ENCODE measurements at places on chromosomes 3 and 15.

DNA sequence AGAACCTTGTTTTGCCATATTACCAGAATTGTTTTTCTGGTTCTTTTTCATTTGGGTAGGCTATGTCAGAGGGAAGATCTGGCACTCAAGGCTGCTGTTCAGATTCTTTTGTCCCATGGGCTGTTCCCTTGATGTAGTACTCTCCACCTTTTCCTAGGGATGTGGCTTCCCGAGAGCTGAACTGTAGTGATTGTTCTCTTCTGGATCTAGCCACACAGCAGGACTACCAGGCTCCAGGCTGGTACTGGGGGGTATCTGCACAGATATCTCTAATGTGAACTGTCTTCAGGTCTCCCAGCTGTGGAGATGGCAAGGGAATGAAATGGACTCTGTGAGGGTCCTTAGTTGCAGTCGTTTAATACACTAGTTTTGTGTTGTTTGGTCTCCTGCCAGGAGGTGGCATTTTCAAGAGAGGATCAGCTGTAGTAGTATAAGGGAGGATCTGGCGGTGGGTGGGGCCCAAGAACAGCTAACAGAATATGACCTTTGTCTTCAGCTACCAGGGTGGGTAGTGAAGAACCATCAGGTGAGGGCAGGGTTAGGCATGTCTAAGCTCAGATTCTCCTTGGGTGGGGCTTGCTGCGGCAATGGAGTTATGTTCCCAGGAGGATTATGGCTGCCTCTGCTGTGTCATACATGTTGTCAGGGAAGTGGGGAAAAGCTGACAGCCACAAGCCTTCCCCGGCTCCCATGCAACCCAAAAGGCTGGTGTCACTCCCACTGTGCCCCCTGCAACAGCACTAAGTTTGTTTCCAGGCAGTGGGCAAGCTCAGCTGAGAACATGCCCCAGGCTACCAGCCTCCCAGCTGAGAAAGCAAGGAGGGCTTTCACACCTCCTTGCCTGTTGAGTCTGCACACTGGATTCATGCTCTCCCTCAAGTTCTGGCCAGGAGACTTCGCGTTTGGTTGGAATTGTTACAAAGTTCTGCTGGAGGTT is 252.5 kb downstream of the ISL2 start:
- no peak for DNase-seq

GRCh38 chr3:185233328-185233727 is 20.5 kb downstream of the EHHADH start:
- no peak for DNase-seq

GRCh38 chr3:81886081-81886480 is 124.6 kb upstream of the GBE1 start:
- DNase-seq = no peak

- peak; percentile 78 for DNase-seq
Measured at GRCh38 chr15:49046220-49047102, at the start of gene SECISBP2L. Gene SECISBP2L, minus strand, starts transcription at chr15:49046446. Its CDS starts 147 bp downstream, at chr15:49046299.

DNA sequence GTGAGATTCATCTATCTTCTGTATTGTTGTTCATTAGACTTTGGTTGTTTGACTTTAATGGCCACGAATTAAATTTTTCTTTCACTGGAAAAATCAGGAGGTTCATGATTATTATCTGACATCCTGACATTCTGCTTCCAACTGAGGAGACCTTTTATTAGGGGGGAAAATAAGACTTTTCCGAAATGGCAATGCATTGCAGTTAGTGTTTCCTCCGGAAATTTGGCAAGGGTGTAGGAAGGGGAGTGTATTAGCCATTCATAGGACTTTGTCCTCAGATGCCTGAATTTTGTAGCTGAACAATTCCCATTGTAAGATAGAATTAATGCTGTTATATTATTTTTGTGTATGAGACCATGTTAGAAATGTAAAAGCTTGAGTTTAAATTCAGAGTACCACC is 450.6 kb upstream of the TGFBR2 start:
- DNase-seq = no peak

GRCh38 chr3:46845860-46846623 is 17.2 kb downstream of the MYL3 start:
- DNase-seq = peak; percentile 84

GRCh38 chr15:27993996-27994780 is 104.9 kb downstream of the OCA2 start:
- no peak for DNase-seq

- no peak for DNase-seq
Measured at GRCh38 chr3:35633332-35634124, 5.8 kb upstream of the ARPP21 start.

DNA sequence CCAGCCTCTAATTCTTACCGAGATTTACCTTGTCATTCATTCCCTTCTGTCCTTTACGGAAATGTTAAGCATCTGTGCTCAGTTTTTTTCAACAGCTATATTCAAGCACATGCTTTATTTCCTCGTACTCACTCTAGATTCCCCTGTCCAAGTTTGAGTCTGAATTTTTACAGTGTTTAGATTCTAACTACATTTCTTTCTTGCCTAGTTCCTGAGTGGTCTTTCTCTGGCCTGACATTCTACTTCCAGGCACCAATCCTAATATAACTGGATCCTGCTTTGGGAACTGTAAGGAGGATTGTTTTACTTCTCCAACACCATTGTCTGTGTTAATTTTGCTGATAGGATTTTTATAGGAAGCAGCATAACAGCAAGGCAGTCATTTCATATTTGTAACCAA is 222.4 kb downstream of the RBMS3 start:
- DNase-seq = no peak

DNA sequence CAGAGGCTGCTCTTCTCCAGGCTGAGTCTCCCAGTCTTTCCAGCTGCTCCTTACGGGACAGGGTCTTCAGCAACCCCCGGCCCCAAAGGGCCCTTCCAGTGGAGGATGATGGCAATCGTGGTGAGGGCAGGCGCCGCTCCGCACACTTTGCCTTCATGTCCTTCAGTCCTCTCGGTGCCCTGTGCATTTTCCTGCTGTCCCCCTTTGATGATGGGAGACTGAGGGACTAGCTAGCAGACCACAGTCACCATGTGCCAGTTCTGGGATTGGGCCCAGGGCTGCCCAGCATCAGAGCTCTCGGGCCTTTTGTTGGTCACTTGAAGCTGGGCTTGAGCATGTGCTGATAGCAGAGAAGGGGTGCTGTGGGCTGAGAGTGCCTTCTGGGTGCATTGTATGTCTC is 8.8 kb upstream of the TXNRD3 start:
- DNase-seq = no peak

DNA sequence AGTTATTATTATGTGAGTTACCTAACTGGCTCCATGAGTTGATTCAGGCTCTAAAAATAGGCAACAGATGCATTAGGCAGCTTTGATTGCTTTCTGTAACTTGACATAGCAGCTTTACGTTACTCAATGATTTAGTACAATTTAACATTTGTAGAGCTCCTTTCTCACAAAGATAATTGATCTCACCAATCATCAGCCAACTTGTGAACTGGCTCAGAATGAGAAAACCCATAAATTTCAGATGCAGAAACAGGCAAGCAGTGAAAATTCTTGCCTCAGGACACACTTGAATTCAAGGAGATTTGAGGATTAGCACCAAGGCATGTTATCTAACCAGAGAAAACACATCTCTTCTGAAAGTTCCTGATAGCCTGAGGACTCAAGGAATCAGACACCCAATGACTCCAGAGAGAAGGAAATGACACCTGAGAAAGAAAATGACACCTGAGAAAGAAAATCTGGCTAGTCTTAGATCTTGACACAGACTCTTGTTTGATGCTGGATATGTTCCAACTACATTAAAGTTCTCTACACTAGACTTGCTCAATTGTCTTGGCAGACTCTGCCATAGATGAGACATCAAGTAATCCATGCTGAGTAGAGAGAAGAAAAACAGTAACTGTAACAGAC is 315.1 kb upstream of the CBLB start:
- no peak for DNase-seq

DNA sequence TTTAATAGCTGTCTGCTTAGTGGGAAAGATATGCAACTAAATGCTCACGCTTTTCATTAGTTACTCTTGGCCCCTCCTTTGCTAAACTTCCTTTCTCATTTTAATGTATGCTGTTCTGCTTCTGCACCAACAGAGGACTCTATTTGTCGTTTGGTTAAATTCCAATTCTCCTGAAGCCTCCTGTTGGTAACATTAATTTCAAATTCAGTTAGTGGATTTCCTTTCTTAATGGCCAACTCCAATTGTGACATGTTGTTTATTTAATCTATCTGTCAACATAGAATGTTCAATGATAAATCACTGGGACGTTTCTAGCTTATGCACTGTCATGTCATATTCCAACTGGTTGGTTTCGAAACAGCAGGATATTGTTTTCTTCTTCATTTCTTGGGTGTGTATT is 467.4 kb upstream of the BCHE start:
- no peak for DNase-seq

DNA sequence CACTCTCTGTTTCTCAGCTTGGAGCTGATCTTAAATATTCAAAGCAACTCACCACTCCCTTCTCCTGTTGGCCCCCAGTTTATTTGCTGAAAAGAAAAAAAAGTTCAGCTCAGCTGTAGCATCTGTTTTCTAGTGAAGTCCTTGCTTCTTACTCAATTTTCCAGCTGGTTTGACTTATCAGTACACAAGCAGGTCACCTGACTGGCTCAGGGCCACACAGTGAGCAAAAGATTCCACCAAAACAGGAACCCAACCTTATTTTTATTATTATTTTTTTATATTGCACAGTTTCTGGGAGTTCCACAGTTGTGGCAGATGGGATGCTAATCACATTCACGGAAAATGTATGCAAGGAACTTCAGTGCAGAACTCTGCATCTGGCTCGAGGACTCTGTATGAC is 390.7 kb upstream of the RGMA start:
- no peak for DNase-seq

GRCh38 chr3:196192524-196193051 is 18.6 kb downstream of the ZDHHC19 start:
- no peak for DNase-seq

DNA sequence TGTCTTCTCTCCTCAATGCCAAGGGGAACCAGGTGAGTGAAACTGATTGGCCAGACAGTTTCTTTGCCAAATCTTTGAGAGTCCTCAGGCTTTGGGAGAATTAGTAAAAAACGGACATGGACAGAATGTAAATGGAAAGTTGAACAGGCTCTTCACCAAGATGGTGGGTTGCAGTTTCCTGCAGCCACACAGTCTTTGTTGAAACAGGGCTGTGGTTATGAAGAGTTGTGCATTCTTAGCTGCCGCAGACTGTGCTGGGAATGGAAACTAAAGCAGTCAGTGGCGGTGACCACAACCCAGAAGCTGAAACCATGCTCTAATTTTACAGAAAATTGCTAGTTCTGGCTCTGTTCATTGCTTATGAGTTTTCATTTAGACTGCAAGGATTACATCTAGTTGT is 42.1 kb upstream of the TASOR start:
- DNase-seq = no peak

DNA sequence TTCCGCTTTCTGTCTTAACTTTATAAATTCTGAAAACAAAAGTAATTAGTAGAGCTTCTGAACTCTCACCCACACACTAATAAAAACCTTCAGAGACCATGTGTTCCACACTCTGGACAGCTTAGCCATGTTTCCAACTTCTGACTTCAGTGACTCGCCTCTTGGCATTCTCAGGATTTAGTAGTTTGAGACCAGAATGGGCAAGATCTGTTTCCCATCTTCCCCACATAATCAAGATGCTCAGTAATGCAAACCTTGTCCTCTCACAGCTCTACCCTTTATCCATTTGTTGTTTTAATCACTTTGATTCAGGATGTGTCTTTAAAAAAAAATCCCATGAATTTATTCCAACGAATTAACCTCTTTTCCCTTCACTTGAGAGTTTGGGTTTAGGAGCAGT is 166.6 kb upstream of the SLC24A5 start:
- DNase-seq = no peak

- peak; percentile 30 for DNase-seq
Measured at GRCh38 chr3:33030802-33031201, 66.1 kb downstream of the GLB1 start.

DNA sequence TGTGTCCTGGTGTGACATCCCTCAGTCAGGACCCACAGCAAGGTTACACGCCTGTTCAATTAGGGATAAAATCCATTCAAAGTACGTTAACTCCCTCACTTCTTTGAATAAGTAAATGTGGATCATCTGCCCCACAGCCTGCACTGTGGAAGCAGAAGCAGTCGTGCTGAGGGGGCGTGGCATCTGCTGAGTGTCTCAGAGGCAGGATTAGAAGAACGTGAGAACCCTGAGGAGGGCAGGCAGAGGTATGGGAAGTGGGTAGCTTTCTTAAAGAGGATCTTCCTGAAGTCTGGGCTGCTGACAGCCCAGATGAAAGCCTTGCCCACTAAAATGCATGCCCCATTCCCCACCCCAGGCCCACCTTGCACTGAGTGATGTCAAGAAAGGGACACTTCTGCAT is 28.5 kb downstream of the CRABP1 start:
- DNase-seq = peak; percentile 39

DNA sequence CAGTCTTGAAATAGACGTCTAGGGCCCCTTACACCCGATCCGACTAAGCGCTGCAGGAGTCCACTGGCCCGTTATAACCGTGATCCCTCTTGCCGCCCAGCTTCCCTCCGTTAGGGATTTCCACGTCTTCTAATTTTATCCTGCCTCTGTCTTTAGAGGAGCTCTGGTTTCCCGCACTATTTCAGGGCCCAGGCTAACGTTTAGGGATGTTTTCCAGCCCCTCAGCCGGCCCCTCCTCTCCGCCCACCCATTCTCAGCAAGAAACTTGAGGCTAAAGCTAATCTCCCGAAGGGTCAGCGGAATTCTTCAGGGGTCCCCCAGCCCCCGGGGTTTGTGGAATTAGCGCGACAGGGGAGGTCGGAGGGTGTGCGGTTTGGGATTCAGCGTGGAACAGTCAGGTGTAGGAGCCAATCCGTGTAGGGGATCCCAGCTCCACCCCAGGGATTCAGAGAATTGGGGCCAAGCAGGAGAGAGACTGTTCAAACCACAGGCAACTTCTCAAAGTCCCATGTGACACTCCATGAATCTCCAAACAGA is 1.6 kb downstream of the PTX3 start:
- DNase-seq = peak; percentile 28

- DNase-seq = no peak
Measured at GRCh38 chr15:89128320-89129122, 40.3 kb downstream of the ABHD2 start.

DNA sequence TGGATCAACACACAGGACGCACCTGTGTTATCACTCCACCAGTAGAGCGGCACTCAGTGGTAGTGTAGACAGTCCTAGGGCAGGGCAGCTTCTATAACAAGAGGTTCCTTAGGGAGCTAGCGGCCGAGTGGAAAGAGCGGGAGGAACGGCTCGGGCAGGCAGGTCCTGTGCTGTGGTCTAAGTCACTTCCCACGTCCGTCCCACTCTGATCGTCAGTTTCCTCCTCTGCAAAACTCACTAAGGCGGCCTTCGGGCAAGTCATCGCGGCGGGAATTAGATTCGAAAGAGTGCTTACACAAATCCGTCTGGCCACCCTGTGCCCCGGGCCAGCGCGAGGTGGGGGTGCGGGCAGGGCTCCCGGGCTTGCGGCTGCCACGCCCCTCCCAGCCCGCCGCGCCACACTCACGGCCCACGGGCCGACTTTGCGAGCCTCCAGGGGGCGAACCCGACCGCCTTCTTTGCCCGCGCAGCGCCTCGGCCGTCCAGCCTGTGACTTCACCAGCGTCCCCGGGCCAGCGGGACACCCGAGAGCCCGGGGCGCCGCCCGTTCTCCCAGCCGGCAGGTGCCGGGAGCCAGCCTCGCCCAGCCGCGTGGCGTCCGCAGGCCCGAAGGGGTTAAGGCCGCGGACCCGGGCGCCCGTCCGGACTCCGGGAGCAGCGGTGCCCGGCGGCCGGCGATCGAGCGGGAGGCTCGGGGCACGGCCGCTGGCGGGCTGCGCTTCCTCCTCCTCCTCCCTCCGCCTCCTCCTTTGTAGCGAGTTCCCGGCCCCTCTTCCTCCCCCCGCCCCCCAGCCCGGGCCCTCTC is 416 bp upstream of the CORO2B start:
- peak; percentile 48 for DNase-seq

- no peak for DNase-seq
Measured at GRCh38 chr3:138400651-138401070, 33.8 kb upstream of the ESYT3 start.

- DNase-seq = no peak
Measured at GRCh38 chr15:57485869-57486268, 105.8 kb upstream of the MYZAP start.

Measured in HEK293T (cell line).